B cell (primary cell): ENCODE measurements at places on chromosomes 1 and 21.

DNA sequence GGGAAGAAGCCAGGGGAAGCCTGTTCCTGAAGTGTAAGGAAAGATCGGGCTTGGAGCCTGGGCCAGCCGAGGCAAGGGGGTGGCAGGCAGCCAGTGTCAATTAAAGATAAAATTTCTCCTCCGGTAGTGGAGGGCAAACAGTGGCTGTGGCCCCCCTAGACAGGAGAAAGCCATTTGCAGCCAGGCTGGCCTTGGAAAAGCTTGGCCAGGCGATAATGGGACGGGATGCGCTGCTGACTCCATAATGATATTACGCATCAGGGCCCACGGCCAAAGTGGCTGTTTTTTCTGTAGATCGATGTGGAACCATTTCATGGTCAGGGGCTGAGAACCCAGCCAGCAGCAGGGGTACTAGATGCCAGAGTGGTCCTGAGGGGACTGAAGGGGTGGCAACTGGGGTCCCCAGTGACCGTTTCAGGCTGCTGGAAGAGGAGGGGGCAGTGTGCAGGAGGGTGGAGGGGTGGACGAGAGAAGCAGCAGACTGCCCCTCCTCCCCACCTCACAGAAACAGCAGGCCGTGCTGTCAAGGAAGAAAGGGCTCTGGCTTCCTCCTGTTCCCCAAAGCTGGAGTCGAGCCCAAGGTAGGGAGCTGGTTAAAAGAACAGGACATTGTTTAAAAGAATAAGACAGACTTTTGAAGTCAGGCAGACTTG, 25.2 kb downstream of the KCNC4 start:
- DNase-seq, result no peak

DNA sequence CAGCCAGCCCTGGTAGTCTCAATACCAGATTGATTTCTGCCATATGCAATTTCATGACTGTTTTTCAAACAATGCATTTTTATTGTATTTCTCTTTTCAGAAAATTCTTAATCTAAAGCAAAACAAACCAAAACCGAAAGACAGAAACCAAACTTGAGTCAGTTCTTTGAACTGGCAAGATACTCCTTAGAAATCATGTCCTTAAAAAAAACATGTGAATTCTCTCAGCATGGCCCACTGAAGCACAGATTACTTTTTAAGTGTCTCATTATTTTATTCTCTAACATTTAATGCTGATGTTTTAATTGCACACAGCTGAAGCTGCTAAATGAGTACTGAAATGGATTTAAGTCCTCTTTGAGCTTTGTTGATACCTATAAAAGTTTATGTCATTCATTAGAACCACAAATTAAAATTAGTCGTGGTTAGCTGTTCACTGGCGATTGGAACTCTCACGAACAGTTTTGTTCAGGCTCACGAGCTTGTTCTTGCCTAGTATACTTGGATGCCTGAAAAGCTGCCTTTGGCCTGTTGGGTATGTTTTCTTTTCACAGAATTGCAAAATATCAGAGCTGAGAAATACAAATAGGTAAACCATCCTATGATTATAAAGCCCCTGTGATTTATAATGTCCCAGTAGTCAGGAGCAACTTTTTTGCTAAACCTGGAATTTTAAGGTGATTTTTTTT, 87.5 kb downstream of the CAMTA1 start:
- no peak for DNase-seq

DNA sequence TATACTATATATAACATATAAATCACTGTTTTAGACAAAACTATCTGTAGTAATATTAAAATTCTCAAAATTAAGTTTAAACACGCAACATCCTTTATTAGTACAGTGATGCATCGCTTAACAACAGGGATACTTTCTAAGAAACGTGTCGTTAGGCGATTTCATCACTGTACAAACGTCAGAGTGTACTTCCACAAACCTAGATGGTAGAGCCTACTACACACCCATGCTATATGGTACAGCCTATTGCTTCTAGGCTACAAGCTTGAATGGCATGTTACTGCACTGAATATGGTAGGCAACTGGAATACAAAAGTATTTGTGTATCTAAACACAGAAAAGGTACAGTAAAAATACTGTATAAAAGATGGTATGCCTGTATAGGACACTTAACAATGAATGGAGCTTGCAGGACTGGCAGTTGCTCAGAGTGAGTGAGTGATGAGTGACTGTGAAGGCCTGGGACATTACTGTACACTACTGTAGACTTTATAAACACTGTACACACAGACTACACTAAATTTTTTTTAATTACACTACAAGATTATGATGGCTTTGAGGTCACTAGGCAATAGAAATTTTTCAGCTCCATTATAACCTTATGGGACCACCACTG, 10.5 kb downstream of the FOXJ3 start:
- DNase-seq, result no peak

GRCh38 chr1:198187973-198188588, 31.3 kb downstream of the NEK7 start:
- DNase-seq, result no peak

- no peak for DNase-seq
Observed at GRCh38 chr1:215119719-215120365, 37.3 kb downstream of the KCNK2 start.

GRCh38 chr1:52928015-52928404, 934 bp downstream of the SCP2 start:
- DNase-seq, result no peak

DNA sequence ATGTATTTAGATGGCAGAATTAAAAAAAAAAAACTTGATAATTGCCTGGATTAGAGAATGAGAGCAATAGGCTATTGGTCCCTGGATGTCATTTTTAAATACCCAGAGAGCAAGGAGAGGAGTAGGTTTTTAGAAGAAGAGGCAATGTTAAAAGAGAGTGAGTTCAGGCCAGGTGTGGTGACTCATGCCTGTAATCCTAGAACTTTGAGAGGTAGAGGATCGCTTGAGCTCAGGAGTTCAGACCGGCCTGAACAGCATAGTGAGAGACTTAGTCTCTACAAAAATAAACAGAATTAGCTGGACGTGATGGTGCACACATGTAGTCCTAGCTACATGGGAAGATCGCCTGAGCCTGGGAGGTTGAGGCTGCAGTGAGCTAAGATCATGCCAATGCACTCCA, 15.9 kb upstream of the MUTYH start:
- DNase-seq, result no peak

- DNase-seq, result no peak
Observed at GRCh38 chr1:117812869-117813511, 116.4 kb downstream of the GDAP2 start.

DNA sequence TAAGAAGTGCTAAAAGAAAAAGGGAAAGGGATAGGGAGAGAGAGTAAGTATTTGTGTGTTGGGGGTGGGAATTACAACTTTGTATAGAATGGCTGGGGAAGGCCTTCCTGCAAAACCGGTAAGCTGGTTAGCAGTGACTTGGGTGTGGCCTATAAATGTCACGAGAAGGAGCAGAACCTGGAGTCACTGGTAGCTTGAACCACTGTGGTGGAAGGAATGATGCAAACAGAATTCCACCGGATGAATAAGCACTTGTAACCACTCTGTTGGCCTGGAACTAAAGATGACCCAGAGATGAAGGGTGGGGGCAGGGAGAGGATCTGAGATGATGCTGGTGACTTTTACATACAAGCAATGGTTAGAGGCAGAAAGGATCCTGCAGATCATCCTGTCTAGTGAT, 8.9 kb downstream of the XKR8 start:
- no peak for DNase-seq

DNA sequence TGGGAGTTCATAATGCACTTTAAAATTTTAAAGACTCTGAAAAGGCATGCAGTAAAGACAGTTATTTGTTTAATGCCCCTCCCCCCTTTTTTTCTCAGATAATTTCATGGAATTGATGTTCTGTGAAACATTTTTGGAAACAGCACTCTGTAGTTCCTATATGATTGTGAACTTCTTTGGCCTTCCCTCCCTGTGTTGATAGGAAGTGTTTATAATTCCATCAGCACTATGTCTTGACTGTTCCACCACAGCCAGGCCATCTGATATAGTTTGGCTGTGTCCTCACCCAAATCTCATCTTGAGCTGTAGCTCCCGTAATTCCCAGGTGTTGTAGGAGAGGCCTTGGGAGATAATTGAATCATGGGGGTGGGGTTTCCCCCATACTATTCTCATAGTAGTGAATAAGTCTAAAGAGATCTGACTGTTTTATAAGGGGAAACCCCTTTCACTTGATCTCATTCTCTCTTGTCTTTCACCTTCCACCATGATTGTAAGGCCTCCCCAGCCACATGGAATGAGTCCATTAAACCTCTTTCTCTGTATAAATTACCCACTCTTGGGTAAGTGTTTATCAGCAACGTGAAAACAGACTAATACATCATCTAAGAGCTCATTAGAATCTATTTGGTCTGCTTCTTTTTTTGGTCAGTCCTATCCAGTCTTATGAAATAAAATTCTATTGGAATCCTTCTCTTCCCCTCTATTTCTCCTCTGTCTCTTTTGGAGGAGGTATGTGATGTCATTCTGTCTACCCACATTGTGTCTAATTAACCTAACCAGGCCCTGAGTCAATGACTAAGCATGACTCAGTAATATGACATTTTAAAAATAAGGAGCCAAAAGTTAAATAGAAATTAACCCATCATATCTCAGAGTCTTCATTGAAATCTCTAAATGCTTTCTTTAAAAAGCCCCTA, 8.9 kb downstream of the CCDC185 start:
- no peak for DNase-seq

DNA sequence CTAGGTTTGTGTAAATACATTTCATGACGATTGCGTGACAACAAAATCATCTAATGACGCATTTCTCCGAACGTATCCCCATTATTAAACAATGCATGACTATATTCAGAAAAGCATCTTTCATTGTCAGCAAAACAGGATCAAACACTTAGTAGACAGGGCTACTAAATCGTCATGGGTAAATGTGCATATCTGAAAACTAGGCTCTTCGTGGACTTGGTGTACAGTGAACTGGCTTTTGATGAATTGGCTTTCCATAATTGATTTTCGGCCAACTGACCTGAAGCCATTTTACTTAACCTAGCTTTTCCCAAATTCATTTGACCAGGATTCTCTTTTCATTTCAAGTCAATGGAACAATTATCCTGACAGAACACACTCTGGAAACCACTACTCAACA, 665.0 kb downstream of the SMYD3 start:
- DNase-seq, result no peak
